ENCODE measurements at places on chromosomes 1 and 21.
A peak's percentile ranks its signal among the peaks of the same experiment; 100 is the strongest.

- no peak for DNase-seq
These were observed 652 bp downstream of the SNAPIN start for GRCh38 chr1:153659175-153659534.

DNA sequence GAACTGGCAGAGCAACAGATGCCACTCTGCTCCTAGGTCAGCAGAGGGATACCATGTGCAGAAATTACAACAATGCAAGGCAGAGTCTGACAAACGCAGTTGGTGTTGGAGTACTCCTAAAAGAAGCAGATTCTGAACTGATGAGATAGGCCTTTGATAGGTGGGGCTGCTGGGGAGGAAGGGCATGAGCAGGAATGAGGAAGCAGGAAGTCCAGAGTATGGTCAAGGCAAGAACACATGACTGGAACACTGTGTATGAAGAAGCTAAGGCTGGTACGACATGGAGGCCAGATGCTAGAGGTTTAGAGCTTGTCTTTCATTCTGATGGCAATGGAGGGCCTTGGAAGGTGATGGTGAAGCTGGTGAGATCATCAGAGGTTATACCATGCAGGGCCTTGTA lies 11.5 kb upstream of the THRAP3 start:
- DNase-seq = peak; percentile 37

DNA sequence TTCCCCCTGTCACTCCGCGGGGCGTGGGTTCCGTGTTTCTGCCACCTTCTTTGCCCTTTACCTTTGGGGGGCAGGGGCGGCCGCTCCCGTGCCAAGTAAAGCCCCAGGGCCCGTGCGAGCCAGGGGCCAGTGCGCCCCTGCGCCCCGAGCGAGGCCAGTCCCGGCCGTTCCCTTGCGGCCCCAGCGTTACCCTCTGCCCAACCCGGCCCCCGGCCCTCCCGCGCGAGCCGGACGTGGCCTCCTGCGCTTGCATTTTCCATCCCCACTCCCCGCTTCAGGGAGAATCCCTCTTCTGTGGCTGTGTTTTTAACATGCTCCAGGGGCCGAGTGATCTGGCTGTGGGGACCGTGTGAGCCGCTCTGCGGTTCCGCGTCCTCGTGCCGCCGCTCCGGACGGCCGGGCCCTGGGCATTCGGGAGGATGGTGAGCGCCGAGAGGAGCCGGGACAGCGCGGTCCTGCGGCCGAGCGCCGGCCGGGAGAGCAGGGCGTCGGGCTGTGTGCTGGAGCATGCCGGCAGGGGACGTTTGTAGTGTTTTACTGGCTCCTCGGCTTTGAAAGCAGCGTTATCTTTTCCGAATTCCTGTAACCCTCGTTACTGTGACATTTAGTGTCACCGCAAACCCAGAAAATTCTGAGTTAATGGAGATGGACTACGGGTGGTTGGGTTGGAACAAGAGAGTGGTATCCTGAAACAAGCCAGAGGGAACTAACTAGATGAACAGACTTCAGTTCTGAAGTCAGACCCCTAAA lies 1.0 kb downstream of the GALNT2 start:
- DNase-seq = peak; percentile 29

GRCh38 chr1:236123563-236123962 lies 18.8 kb upstream of the GPR137B start:
- no peak for DNase-seq

DNA sequence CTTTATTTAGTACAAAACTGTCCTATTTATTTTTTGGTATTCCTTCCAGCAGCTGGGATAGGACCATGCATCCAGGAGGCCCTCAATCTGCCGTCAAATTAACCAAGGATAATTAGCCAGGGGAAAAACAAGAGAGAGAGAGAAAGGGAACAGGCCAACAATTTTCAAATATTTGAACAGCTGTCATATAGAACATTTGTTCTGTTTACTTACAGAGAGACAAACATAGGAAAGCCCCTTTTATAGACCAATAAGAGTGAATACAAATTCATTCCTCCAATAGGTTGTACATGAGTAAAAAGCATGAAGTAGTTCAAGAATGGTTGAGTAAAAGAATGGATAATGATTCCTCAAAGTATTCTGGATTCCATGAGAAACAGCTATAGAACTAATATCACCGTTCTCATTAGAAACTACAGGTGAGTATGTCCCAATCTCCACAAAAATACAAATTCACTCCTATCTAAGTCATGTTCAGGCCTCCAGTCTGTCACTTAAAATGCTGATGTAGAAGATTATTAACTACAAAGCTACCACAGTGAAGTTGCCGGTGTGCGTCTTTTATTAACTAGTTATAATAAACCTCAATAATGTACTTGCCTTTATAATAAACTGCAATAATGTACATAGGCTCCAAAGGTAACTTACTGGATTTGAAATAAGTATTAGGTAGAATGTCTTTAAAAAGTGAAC lies 64.8 kb upstream of the GNG4 start:
- no peak for DNase-seq

DNA sequence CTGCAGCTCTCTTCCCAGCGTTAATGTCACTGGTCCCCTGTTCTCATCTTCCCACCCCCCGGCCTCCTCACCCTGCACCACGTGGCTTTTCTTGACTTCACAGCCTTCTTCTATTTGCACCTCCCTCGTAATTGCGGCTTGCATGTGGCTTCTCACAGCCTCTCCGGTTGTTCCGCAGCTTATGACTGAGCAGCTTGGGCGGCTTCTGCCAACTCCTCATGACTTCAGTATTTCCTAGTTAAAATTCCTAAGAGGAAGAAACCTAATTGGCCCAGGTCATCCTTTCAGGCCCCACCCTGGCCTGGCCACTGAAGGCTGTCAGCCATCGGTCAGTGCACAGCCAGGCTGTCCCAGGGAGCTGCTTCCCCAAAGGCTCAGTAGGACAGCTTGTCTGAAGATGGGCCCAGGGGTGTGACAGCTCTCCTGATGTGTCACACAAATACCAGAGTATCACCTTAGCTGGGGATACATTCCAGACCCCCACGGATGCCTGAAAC lies 8.6 kb upstream of the RERE start:
- peak; percentile 88 for DNase-seq

GRCh38 chr1:27503844-27504587 lies 14.0 kb upstream of the WASF2 start:
- DNase-seq = no peak

GRCh38 chr1:4033129-4033676 lies 133.1 kb upstream of the C1orf174 start:
- no peak for DNase-seq

Measured in EL (cell line).